Epithelial cell of umbilical artery (primary cell): ENCODE measurements at places on chromosomes 7 and 10. TPM values are rescaled to one million over a fixed set of nuclear protein-coding genes. Genes with fewer than 3 reads are reported as not detected.

ADAM12 gene
- 0.91 and 0.97 TPM in 2 replicates for total RNA-seq

MRPS16 gene
- 77.6 and 86.0 TPM in 2 replicates for total RNA-seq

CASP7 gene
- total RNA-seq, result 43.9 and 66.9 TPM in 2 replicates

UCN3 gene
- total RNA-seq, result not detected in 2 replicates

NHLRC2 gene
- 9.0 and 9.4 TPM in 2 replicates for total RNA-seq

C10orf67 gene
- under 0.01 TPM in 1 of 2 replicates, not detected in the other for total RNA-seq

DENND2A gene
- total RNA-seq, result 0.30 TPM in 1 of 2 replicates, not detected in the other

PLAC9 gene
- 2.9 and 4.9 TPM in 2 replicates for total RNA-seq

C10orf105 gene
- total RNA-seq, result 0.15 TPM in 1 of 2 replicates, not detected in the other

AIMP2 gene
- 72.6 and 89.0 TPM in 2 replicates for total RNA-seq

MYL7 gene
- not detected in 2 replicates for total RNA-seq

UBE3C gene
- 91.9 and 93.5 TPM in 2 replicates for total RNA-seq

ADK gene
- 46.2 and 53.9 TPM in 2 replicates for total RNA-seq

BHLHA15 gene
- 0.32 and 1.1 TPM in 2 replicates for total RNA-seq

SRRM3 gene
- 0.91 and 1.3 TPM in 2 replicates for total RNA-seq

AMZ1 gene
- total RNA-seq, result not detected in 2 replicates

FGL2 gene
- total RNA-seq, result under 0.01 and 0.76 TPM in 2 replicates

FXYD4 gene
- total RNA-seq, result not detected in 2 replicates

FAM3C gene
- total RNA-seq, result 31.8 and 45.4 TPM in 2 replicates

CD36 gene
- total RNA-seq, result 0.15 and 0.32 TPM in 2 replicates

NFKB2 gene
- total RNA-seq, result 10.4 and 16.7 TPM in 2 replicates

NUPR2 gene
- not detected in 2 replicates for total RNA-seq

FKBP6 gene
- not detected in 2 replicates for total RNA-seq

PAX4 gene
- total RNA-seq, result not detected in 2 replicates

NYAP1 gene
- total RNA-seq, result 0.65 and 2.6 TPM in 2 replicates

CCAR1 gene
- 22.1 and 30.2 TPM in 2 replicates for total RNA-seq

GPR26 gene
- not detected in 2 replicates for total RNA-seq

CDHR3 gene
- 0.91 and 3.2 TPM in 2 replicates for total RNA-seq

CUZD1 gene
- total RNA-seq, result 0.91 and 0.97 TPM in 2 replicates

TAS2R5 gene
- total RNA-seq, result 0.32 and 2.3 TPM in 2 replicates

CUL2 gene
- 27.9 and 32.1 TPM in 2 replicates for total RNA-seq

DLX6 gene
- not detected in 2 replicates for total RNA-seq

HGF gene
- total RNA-seq, result 0.65 and 1.8 TPM in 2 replicates

NMT2 gene
- total RNA-seq, result 39.1 and 43.2 TPM in 2 replicates

BAIAP2L1 gene
- total RNA-seq, result under 0.01 TPM in 1 of 2 replicates, not detected in the other

RBM20 gene
- under 0.01 TPM in 1 of 2 replicates, not detected in the other for total RNA-seq

NUTM2A gene
- total RNA-seq, result 0.15 TPM in 1 of 2 replicates, not detected in the other

GJD4 gene
- total RNA-seq, result not detected in 2 replicates

GIMAP5 gene
- total RNA-seq, result 4.2 and 8.1 TPM in 2 replicates

AKR1C8 gene
- under 0.01 TPM in 1 of 2 replicates, not detected in the other for total RNA-seq

SMARCD3 gene
- 6.5 and 7.4 TPM in 2 replicates for total RNA-seq

RADIL gene
- 0.32 TPM in 1 of 2 replicates, not detected in the other for total RNA-seq

MOGAT3 gene
- total RNA-seq, result not detected in 2 replicates

VSTM4 gene
- under 0.01 and 0.32 TPM in 2 replicates for total RNA-seq

SLC18A3 gene
- total RNA-seq, result not detected in 2 replicates

MMP21 gene
- total RNA-seq, result under 0.01 TPM in 1 of 2 replicates, not detected in the other

PCLO gene
- total RNA-seq, result under 0.01 TPM in 2 replicates

CARD11 gene
- 1.7 and 6.2 TPM in 2 replicates for total RNA-seq
